Effector memory CD8-positive, alpha-beta T cell (primary cell): ENCODE measurements at places on chromosomes 7 and 10.
A peak's percentile ranks its signal among the peaks of the same experiment; 100 is the strongest.

DNA sequence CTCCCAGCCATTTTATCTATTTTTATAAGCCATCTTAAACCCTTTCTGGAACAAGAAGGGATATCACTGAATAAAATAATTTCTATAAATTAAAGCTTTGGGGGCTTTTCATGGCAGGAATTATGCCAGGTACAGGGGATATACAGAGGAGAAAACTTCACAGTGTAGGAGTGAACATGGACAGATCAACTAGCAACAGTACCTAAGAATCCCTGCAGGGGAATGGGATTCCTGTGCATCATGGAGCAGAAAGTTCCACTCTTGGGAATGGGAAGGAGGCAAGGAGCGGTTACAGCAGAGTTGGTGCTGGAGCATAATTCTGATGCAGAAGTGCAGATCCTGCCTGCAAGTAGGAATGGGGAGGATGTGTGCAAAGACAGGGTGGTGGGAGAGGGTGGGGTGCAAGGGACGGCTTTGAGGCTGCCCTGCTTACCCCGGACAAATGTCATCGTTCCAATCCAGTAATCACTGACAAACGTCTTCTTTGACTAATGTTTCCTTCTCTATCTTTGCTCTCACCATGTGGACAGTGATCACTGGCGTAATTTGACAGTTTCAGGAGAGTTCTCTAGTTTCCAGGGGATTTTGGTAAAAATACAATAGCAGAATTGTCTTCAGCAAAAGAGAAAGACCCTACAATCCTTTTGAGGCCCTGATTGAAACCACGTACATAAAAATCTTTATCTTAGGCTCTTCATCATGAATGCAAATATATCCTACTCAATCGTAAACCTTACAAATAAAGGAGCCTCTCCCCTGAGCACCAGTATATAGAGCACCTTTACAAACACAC, 196.7 kb downstream of the HECW1 start:
- no peak overlapping the region for H3K27ac ChIP-seq
- peaks cover 14% of the 10 kb centered on the region for H3K27me3 ChIP-seq
- no peak overlapping the region for H3K4me3 ChIP-seq
- H3K4me1 ChIP-seq, result peaks cover 5% of the 10 kb centered on the region
- peaks cover 2% of the 10 kb centered on the region for H3K36me3 ChIP-seq
- no peak for DNase-seq

- peaks cover 2% of the 10 kb centered on the region for H3K4me1 ChIP-seq
- no peak overlapping the region for H3K4me3 ChIP-seq
Observed at GRCh38 chr7:16847381-16847860, 34.4 kb downstream of the AGR3 start.

- peaks cover 30% of the 10 kb centered on the region for H3K27me3 ChIP-seq
- H3K4me1 ChIP-seq, result no peaks in the 10 kb centered on the region
- H3K36me3 ChIP-seq, result no peaks in the 10 kb centered on the region
- peak overlapping the region; percentile 10 for H3K27ac ChIP-seq
- no peak for DNase-seq
Observed at GRCh38 chr10:125692601-125693523, 9.9 kb upstream of the TEX36 start.

- H3K4me3 ChIP-seq, result no peak overlapping the region
- H3K4me1 ChIP-seq, result no peaks in the 10 kb centered on the region
- no peak for DNase-seq
- H3K27me3 ChIP-seq, result no peaks in the 10 kb centered on the region
- H3K27ac ChIP-seq, result no peak overlapping the region
Observed at GRCh38 chr10:66746711-66747110, 179.1 kb upstream of the LRRTM3 start.

DNA sequence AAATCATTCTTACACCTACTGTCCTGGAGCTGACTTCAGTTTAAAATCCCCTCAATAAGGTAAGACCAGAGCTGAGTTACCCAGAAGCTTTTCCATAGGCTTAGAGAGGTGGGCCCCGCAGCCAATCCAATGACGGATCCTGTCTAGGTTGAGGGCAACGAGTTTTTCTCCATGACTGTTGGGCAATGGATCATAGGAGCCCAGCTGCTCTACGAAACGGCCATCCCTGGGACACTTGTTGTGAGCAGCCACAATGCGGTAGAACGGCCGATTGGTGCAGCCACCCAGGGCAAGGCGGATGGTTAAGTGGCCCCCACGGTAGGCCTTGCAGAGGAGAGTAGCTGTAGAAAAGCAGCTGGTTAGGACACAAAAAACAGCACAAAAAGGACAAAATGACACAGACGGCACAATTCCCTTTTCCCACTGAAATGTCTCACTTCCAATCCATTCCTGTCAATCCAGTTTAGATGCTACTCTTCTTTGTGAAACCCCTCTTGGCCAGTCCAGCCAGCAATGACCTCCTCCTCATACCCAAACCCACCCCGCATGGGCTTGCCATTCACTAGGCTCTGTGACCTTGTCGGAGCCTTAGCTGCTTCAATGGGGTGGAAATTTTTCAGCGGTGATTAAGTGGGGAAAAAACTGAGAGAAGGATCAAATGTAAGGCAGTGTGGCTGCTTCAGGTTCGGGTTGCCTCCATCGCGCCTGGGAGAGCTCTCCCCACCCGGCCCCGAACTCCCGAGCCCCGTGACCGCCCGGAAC, 580 bp downstream of the MRPS16 start:
- H3K27me3 ChIP-seq, result no peaks in the 10 kb centered on the region
- H3K27ac ChIP-seq, result peak overlapping the region; percentile 96
- H3K4me3 ChIP-seq, result peak overlapping the region; percentile 98
- H3K36me3 ChIP-seq, result peaks cover 49% of the 10 kb centered on the region
- no peak for DNase-seq
- H3K4me1 ChIP-seq, result peaks cover 24% of the 10 kb centered on the region

DNA sequence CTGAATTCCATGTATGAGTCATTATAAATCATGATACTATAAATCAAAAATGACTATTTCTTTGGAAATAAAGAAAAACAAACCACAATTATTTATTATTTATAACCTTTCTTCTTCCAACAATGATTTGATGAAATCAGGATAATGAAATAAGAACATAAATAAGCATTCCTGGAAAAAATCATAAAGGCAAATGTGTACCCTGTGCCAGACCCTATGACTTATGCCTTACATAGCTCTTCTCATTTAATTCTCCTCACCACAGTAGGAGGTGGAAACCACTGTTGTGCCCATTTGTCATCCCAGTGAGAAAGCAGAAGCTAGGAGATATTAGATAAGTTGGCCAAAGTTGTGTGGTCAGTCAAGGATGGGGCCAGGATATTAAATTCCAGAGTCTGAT, 255.1 kb downstream of the DOCK4 start:
- no peaks in the 10 kb centered on the region for H3K4me1 ChIP-seq
- no peaks in the 10 kb centered on the region for H3K27me3 ChIP-seq
- DNase-seq, result no peak
- H3K36me3 ChIP-seq, result no peaks in the 10 kb centered on the region
- no peak overlapping the region for H3K4me3 ChIP-seq

DNA sequence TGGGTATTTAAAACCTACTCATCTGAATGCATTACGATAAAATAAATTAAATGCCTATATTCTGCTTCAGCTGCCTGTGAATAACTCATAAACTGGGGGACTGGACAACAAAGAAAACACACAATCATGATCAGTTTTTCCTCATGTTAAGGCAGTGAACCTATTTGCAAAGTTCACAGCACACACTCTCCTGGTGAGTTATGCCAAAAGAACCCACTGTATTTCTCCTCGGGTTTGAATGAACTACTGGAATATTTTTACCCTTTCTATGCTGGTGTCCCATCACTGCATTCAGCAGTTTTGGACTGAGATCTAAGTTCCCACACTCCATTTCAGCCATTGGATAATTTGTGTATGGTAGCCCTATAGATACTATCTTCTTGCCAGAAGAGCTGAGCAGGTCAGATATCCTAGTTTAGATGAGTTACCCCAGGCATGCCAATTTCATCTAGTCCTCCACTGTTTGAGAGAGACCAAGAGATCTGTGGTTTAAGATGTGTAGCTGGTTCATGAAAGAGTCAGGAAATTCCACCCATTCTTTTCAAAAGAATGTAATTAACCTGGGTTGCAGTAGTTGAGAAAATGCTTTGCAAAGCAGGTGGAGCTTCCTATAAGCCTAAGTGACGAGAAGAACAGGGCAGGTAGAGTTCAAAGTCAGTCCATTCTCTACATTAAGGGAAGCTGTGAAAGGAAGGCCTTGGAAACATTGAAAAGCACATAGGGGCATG, 101.7 kb downstream of the PLXDC2 start:
- no peaks in the 10 kb centered on the region for H3K4me1 ChIP-seq
- no peak for DNase-seq
- H3K4me3 ChIP-seq, result no peak overlapping the region

- DNase-seq, result no peak
- H3K4me3 ChIP-seq, result no peak overlapping the region
- H3K36me3 ChIP-seq, result no peaks in the 10 kb centered on the region
- H3K27ac ChIP-seq, result no peak overlapping the region
Observed at GRCh38 chr10:71312811-71313789, 6.0 kb upstream of the SLC29A3 start.

- H3K27me3 ChIP-seq, result peaks cover 5% of the 10 kb centered on the region
- no peak overlapping the region for H3K27ac ChIP-seq
- no peaks in the 10 kb centered on the region for H3K4me1 ChIP-seq
Observed at GRCh38 chr7:116632384-116632783, 39.6 kb upstream of the MET start.

DNA sequence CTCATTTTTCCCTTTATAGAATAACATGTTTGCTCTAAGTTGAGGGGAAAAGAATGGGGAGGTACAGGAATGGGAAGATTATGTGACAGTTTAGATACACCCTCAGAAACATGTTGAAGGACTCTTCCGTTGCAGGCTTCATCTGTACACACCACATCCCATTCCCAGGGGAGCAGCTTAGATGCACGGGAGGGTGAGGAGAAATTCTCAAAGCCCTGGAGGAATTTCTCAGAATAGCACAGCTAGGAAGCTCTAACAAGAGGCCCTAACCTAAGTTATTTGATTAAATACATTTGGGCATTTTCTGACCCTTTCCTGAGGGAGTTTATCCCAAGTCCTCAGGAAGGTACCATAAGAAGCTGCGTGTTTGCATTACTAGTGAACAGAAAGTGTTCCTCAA, 660.2 kb upstream of the IGFBP3 start:
- no peak overlapping the region for H3K27ac ChIP-seq
- no peaks in the 10 kb centered on the region for H3K27me3 ChIP-seq
- H3K36me3 ChIP-seq, result no peaks in the 10 kb centered on the region

GRCh38 chr7:98215561-98216495, 4.6 kb downstream of the BHLHA15 start:
- peaks cover 30% of the 10 kb centered on the region for H3K36me3 ChIP-seq
- no peak for DNase-seq
- H3K4me3 ChIP-seq, result no peak overlapping the region
- no peak overlapping the region for H3K27ac ChIP-seq
- H3K4me1 ChIP-seq, result peaks cover 8% of the 10 kb centered on the region

DNA sequence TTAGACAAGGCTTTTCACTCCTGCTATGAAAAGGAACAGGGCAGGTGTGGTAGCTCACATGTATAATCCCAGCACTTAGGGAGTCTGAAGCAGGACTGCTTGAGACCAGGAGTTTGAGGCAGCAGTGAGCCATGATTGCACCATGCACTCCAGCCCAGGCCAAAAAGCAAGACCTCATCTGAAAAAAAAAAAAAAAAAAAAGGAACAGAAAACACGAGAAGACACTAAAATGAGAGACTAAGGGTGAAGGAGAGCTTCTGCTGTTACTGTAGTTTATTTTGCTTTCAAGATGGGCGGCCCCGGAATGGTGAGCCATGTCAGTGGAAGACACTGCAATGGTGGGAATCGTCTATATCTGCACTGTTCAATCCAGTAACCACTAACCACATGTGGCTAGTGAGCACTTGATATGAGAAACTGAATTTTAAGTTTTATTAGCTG, 9.9 kb downstream of the PIP4K2A start:
- no peaks in the 10 kb centered on the region for H3K27me3 ChIP-seq
- peaks cover 84% of the 10 kb centered on the region for H3K4me1 ChIP-seq
- DNase-seq, result no peak
- peak overlapping the region; percentile 72 for H3K4me3 ChIP-seq

- no peaks in the 10 kb centered on the region for H3K36me3 ChIP-seq
- DNase-seq, result no peak
- no peaks in the 10 kb centered on the region for H3K4me1 ChIP-seq
- H3K4me3 ChIP-seq, result no peak overlapping the region
- no peak overlapping the region for H3K27ac ChIP-seq
- H3K27me3 ChIP-seq, result peaks cover 16% of the 10 kb centered on the region
Observed at GRCh38 chr7:135290594-135290993, 57.0 kb downstream of the STRA8 start.

- peaks cover 19% of the 10 kb centered on the region for H3K36me3 ChIP-seq
- no peak for DNase-seq
- H3K27me3 ChIP-seq, result no peaks in the 10 kb centered on the region
- H3K4me1 ChIP-seq, result peaks cover 49% of the 10 kb centered on the region
Observed at GRCh38 chr10:6055929-6056328, 6.2 kb downstream of the IL2RA start.

DNA sequence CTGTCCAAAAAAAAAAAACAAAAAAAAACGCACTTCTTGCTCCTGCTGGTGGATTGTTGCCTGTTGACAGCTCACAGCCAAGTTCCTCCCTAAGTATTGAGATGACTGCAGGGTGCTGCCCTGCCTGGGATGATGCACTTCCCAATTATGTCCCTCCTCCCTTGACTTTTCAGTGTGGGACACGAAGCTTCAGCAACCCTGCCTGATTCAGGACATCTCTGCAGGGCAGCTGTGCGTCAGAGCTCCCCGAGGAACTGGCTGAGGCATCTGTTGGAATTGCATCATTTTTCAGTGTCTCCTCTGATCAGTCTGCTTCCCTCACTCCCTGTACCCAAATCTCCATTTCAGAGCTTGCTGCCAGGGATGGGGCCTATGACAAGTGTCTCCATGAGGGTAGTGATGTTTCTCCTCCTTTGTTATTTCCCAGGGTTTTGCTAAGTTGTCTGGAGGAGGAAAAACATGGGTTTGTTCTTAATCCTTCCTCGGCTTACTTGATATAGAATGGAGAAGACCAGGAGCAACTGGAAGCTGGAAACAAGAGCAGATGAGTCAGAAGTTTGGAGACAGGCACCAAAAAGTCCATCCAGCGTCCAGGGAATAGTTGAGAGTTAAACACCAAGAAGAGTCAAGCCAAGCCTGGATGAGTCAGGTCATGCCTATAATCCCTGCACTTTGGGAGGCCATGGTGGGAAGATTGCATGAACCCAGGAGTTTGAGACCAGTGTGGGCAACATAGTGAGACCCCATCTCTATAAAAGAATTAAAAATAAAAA, 355.1 kb downstream of the GALNT17 start:
- no peak for DNase-seq
- no peak overlapping the region for H3K4me3 ChIP-seq

DNA sequence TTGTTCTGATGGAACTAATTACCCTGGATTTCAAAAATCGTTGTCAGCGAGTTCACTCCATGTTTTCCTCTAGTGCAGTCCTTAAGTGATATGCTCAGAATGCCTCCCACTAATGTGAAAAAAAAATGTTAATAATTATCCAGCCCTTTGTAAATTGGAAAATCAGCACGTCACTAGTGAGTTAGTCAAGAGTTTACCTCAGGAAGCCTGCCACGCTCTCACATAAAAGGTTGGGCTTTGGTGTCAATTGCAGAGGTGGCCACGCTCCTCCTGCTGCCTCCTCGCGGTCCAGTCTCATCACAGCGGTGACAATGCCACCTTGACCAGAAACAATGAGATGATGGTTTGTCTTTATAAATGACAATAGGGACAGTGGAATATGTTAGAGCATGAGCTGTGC, 22.5 kb downstream of the UPP1 start:
- H3K27ac ChIP-seq, result no peak overlapping the region
- H3K4me3 ChIP-seq, result no peak overlapping the region
- peaks cover 39% of the 10 kb centered on the region for H3K36me3 ChIP-seq
- peaks cover 10% of the 10 kb centered on the region for H3K4me1 ChIP-seq
